Keratinocyte (primary cell): ENCODE measurements at places on chromosomes 4 and X.

DNA sequence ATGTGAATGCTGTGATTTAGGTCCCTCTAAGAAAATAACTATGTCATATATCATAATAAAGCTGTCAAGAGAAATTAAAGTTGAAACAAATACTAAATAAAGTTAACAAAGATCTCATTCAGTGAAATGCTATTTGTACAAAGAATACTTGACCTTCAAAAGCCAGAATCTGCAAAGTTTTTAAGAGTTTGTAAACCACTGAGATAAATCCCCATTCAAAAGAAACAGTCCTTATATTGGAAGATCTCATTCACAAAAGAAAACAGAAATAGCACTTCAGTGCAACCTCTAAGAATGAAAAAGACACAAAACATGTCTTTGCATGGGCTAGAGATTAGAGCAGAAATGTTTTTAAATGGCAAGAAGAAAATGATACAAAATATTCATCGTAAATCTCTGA lies 149.1 kb upstream of the USP38 start:
- DNase-seq = no peak

DNA sequence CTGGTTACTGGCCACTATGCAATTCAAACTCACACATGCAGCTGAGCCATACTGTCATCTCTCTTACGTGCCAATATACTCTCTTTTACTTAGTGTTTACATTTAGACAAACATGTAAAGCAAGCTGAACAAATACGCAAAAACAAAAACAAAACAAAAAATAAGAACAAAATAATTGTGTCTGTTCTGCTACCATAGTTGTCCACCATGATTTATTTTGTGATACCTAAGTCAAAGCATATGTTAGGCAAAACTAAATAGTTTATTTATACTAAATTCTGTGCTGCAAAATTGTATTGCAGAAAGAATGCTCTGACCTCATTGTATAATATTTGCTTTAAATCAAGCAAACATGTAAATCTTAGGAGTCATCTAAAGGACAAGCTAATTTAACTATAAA lies 943.2 kb upstream of the AGA start:
- DNase-seq = no peak

DNA sequence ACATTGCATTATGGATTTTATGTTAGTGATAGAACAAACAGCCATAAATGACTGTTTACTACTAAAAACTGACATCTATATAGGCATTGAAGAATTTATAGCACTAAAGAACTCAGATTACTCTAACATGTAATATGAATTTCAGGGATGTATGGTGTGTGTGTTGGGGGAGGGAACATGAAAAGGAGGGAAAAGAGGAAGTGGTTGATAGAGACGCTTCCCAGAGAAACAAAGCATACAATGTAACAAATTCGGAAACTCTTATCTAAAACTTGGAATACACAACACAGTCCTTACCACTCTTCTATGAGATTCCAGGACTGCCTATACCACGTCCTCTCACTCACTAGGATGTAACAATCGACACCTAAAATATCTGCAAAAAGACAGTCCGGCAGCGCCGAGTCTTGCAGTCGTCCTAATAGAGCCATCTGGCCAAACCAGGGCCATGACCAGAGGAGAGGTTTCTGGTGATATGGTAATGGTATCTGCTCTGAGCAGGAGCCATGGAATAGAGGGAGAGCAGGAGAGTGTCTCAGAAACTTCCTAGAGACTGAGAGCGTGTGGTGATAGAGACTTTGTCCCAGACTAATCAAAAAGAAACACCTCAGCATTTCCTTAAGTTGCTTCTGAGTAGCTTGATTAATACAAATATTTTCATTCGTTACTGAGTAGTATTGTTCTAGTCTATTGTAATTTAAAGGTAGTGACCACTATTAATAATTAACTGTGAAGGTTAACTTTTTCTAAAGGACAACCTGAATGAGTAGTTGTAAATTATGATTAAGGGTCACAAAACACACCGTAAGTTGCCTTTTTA lies 251.9 kb upstream of the ETNPPL start:
- no peak for DNase-seq

- DNase-seq = no peak
These were observed 14.9 kb downstream of the DHRSX start for GRCh38 chrX:2485789-2486345.

GRCh38 chr4:182893047-182893446 lies 24.1 kb downstream of the DCTD start:
- DNase-seq = no peak
